ENCODE measurements at places on chromosomes 12 and 14. TPM values are rescaled to one million over a fixed set of nuclear protein-coding genes. Genes with fewer than 3 reads are reported as not detected.

INHBE gene
- total RNA-seq = 0.17 TPM

IFNG gene
- total RNA-seq = not detected

COCH gene
- total RNA-seq = 4.1 TPM

GLIPR1L1 gene
- total RNA-seq = not detected

PLEKHG7 gene
- not detected for total RNA-seq

BAZ1A gene
- 31.3 TPM for total RNA-seq

ATXN7L3B gene
- 19.3 TPM for total RNA-seq

CPNE6 gene
- total RNA-seq = not detected

GYS2 gene
- total RNA-seq = not detected

TMEM119 gene
- not detected for total RNA-seq

SAMD15 gene
- 1.9 TPM for total RNA-seq

IGF1 gene
- total RNA-seq = not detected

KRT85 gene
- not detected for total RNA-seq

KLRB1 gene
- not detected for total RNA-seq

FKBP11 gene
- 3.3 TPM for total RNA-seq

DEGS2 gene
- not detected for total RNA-seq

FLRT2 gene
- total RNA-seq = 3.6 TPM

ADAM21 gene
- total RNA-seq = 0.41 TPM

SIX1 gene
- 1.4 TPM for total RNA-seq

IL23A gene
- 1.8 TPM for total RNA-seq

TAS2R42 gene
- not detected for total RNA-seq

CLEC2D gene
- total RNA-seq = 0.62 TPM

CLEC1A gene
- not detected for total RNA-seq

LRCOL1 gene
- 1.4 TPM for total RNA-seq

POU6F1 gene
- 1.0 TPM for total RNA-seq

CFAP73 gene
- total RNA-seq = 0.22 TPM

GPX2 gene
- not detected for total RNA-seq

HOXC6 gene
- total RNA-seq = 2.5 TPM

TGM1 gene
- total RNA-seq = 3.3 TPM

KRT6C gene
- not detected for total RNA-seq

LTBR gene
- total RNA-seq = not detected

PEBP1 gene
- total RNA-seq = 341 TPM

HOXC10 gene
- 4.4 TPM for total RNA-seq

FAM186B gene
- total RNA-seq = 0.05 TPM

NABP2 gene
- total RNA-seq = 65.0 TPM

C14orf39 gene
- total RNA-seq = not detected

PROX2 gene
- not detected for total RNA-seq

WNT5B gene
- total RNA-seq = 10.3 TPM

DGKA gene
- total RNA-seq = 33.4 TPM

CEBPE gene
- total RNA-seq = not detected

ALDH2 gene
- not detected for total RNA-seq

OR4L1 gene
- total RNA-seq = not detected

NPFF gene
- not detected for total RNA-seq

Data from A172 (cell line).